Fibroblast of villous mesenchyme (primary cell): ENCODE measurements at places on chromosomes 7 and 10. TPM values are rescaled to one million over a fixed set of nuclear protein-coding genes. Genes with fewer than 3 reads are reported as not detected.

The VSTM2A gene
- not detected in 2 replicates for total RNA-seq

The ZNF239 gene
- total RNA-seq, result 4.2 and 6.5 TPM in 2 replicates

- no peak for DNase-seq
Observed at GRCh38 chr7:110718503-110719205, 372.3 kb upstream of the LRRN3 start.

DNA sequence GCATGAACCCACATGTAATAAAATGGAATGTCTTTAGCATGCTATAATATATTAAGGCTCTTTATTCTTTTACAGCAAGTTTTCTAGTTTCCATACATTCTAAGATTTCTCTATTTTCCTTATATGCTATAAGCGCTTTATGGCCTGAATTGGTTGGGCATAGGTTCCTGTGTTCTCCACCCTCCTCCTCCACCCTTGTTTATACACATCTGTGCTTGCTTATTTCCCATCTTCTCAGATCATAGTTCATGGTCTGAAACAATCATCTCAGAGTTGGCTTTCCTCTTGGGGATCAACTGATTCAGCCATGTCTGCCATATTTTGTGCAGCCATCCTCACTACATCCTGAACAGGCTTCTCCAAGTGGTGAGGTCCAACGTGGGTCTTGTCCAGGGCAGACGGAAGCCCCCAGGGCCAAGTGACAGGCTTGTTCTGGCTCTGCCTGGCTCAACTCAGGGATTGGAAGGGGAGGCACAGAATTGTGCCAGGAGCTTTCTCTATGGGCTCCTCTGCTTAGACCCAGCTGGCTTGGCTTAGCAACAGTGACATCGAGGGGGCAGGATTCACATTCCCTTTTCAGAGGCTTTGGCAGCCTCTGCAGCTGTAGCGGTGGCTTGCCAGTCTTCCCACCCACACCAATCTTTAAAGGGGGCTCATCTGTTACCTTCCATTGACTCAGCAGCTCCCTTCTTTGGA is 327.3 kb downstream of the PTEN start:
- no peak for DNase-seq
